Activated T-cell treated with anti-CD3 and anti-CD28 coated beads, Interleukin-2, amount 50 U/mL, for 24 hours (primary cell): ENCODE measurements at places on chromosomes 13 and 19.

DNA sequence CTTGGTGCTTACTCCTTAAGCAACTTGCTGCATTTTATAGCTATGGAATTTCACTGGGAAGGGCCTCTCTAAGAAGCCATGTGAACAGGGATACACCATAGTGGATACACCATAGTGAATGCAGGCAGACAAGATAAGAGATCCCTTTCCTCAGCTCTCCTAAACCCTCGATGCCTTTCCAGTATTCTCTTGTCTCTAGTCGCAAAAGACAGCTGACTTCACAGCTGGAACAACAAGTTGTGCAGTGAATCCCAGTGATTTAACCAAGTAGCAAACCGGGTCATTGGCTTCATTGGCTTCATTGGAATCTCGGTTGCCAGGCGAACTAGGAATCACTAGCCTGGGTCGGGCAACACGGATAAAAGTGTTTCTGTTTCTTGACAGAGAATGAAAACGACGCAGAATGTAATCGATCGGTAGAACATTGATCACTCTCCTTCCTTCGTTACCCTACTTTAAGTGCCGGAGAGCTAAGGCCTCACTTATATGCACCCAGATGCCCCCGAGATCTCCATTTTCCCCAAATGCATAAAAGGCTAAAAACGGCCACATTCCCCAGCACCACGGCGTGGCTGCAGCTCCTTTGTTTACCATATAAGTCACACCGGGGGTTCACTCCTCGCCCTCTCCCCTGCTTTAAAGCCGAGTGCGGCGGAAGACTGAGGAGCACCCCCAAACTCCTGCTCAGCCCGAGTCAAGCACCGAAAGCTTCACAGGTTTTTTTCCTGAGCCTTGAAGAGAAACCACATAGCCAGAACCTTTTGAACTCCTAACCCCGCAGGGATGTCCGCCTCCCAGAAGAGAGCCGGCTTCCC is 674 bp downstream of the TRPC4 start:
- no peak for DNase-seq

- DNase-seq, result no peak
Observed at GRCh38 chr19:20470345-20471135, 95.0 kb downstream of the ZNF737 start.

- no peak for DNase-seq
Observed at GRCh38 chr19:33675501-33676124, 53.9 kb downstream of the CHST8 start.

- DNase-seq, result no peak
Observed at GRCh38 chr19:54392105-54392504, 23.2 kb upstream of the TTYH1 start.

DNA sequence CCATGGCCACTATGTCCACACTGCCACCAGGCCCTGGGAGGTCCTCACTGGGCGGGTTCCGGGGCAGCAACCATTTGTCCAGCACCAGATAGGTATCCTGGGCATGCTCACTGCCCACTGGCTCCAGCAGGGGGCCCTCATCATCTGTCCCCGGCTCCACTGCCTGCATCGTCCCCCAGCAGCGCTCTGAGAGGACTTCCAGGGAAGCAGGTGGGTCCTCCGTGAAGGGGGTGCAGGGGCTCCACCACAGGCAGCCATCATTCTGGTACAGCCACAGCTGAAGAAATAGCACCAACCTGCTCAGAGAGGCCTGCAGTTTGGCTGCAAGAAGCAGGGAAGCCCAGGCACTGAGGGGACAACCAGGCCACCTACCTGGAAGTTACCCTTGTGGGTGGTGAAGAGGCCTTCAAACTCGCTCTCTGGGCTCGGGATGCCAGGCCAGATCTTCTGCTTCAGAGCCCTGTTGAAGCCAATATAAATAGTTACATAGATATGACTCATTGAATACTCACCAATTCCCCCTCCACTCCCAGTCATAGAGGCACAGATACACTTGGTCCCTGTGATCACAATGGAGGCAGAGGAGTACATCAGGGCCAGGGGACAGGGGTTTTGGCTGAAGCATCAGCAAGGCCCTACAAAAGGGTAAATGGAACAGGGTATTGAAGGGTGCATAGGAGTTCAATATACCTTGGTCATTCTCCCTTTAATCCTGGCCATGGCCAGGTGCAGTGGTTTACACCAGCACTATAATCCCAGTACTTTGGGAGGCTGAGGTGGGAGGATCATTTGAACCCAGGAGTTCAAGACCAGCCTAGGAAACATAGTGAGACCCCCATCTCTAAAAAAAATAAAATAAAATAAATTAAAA is 4.1 kb downstream of the SWSAP1 start:
- peak; percentile 37 for DNase-seq

- no peak for DNase-seq
Observed at GRCh38 chr13:111895896-111896821, 170.8 kb upstream of the SOX1 start.

DNA sequence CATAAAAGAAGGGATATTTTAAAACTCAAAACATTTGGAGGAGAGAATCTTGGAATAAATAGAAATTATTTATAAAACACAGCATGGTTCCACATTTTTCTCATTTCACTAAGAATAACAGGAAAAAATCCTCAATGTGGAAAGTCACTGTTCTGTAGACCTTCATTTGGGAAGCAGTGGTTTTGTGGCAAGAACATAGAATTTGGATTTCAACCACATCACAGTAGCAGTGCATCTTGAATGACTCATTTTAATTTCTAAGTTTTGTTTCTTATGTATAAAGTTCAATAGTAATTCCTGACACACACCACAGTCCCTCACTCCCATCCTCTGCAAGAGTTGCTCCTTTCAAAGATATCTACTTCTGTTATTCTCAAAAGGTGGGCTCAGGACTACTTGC is 264.0 kb downstream of the ENOX1 start:
- DNase-seq, result no peak

DNA sequence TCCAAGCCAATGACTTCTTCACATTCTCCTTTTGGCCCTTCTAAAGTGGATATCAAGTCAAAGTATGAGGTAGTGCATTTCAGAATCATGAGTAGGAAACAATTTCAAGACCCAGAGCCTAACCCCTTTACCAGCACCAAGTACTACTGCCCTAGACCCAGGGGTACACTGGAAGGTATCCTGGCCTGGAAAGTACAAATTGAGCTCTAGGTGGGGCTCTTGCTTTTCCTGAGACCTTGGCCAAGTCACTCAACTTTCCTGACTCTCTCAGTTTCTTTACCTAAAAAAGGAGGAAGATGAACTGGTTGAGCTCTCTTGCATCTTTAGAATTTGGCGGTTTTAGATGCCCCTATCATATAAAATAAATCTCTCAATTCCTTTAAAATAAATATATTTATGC is 204.7 kb downstream of the FGF14 start:
- no peak for DNase-seq

- no peak for DNase-seq
Observed at GRCh38 chr19:13100841-13101589, 1.6 kb downstream of the LYL1 start.

DNA sequence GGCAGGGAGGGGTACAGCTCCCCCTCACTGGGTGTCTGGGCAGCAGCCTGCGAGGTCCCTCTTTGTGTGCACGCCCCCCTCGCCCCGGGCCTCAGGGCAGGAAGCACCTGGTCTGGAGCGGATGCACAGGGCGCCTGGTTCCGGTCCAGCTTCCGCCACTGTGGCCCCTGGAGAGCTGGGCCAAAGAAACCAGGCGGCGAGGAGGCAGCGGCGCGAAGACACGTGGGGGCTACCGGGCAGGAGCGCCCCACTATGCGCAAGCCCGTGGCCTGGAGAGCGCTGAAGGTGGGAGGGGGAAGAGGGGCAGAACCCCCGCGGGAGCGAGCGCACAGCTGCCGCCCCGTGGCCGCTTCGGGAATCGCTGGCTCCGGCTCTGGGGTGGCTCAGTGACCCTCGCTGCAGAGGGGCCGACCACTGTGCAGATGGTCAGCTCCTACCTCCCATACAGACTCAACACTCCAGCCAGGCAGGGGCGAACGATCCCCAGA is 1.7 kb upstream of the LYL1 start:
- DNase-seq, result peak; percentile 85
